ENCODE measurements at places on chromosomes 16 and 17. TPM values are rescaled to one million over a fixed set of nuclear protein-coding genes. Genes with fewer than 3 reads are reported as not detected.

The PRM1 gene
- not detected for total RNA-seq

The KRTAP4-4 gene
- total RNA-seq, result not detected

The PRR11 gene
- total RNA-seq, result 21.9 TPM

The RNF222 gene
- not detected for total RNA-seq

The TERB1 gene
- 0.11 TPM for total RNA-seq

The EFNB3 gene
- 0.12 TPM for total RNA-seq

The SLC35G3 gene
- not detected for total RNA-seq

The PDK2 gene
- 11.7 TPM for total RNA-seq

The ADGRG1 gene
- total RNA-seq, result 0.89 TPM

The CORO6 gene
- total RNA-seq, result 12.2 TPM

The OR2C1 gene
- 0.25 TPM for total RNA-seq

The CCDC40 gene
- total RNA-seq, result 2.0 TPM

The ABCC11 gene
- total RNA-seq, result 0.11 TPM

The MYL4 gene
- not detected for total RNA-seq

The RNF43 gene
- under 0.01 TPM for total RNA-seq

The KRTAP2-3 gene
- 1.00 TPM for total RNA-seq

The HSF5 gene
- total RNA-seq, result not detected
